ENCODE measurements at places on chromosomes 12 and 14.
A peak's percentile ranks its signal among the peaks of the same experiment; 100 is the strongest.

- DNase-seq, result no peak
These were observed 5.7 kb downstream of the CCND2 start for GRCh38 chr12:4279198-4279690.

- DNase-seq, result no peak
These were observed 362 bp upstream of the TSFM start for GRCh38 chr12:57782243-57782607.

GRCh38 chr14:104876251-104876699 is 11.2 kb downstream of the CEP170B start:
- no peak for DNase-seq

- no peak for DNase-seq
These were observed 978.4 kb downstream of the BCL11B start for GRCh38 chr14:98293576-98293975.

DNA sequence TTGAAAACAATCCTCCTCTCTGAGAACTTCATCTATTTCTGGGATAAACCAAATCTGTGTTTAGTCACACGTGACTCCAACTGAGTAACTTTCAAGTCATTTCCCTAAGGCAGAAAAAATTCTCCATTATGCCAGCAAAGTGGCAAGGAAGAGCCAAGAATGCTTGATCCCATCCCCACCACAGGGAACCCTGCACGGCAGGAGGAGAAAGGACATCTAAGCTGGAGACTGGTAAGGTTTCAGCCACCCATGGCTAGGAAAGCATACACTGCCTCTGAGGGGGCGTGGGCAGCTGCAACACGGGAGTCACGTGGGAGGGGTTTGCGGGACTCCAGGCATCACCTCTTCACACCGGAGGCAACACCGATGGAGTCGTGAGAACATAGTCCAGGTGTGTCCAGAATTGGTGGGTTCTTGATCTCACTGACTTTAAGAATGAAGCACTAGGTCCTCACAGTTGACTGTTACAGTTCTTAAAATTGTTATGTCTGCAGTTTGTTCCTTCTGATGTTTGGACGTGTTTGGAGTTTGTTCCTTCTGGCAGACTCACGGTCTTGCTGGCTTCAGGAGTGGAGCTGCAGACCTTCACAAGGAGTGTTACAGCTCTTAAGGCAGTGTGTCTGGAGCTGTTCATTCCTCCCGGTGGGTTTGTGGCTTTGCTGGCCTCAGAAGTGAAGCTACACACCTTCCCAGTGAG is 2.7 kb upstream of the SIVA1 start:
- DNase-seq, result no peak

DNA sequence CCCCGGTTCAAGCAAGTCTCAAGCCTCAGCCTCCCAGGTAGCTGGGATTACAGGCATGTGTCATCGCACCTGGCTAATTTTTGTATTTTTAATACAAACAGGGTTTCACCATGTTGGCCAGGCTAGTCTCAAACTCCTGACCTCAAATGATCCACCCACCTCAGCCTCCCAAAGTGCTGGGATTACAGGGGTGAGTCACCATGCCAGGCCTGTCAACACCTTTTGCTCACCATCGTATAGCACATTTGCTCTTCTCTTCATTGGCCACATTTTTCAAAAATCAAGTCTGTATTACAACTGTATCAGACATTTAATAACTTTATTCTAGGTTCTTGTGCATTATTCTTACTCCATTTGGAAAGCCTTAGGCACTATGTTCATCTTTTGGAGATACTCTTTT is 50.3 kb downstream of the BCAT1 start:
- no peak for DNase-seq

GRCh38 chr14:90287791-90288190 is 31.4 kb downstream of the PSMC1 start:
- DNase-seq, result no peak

DNA sequence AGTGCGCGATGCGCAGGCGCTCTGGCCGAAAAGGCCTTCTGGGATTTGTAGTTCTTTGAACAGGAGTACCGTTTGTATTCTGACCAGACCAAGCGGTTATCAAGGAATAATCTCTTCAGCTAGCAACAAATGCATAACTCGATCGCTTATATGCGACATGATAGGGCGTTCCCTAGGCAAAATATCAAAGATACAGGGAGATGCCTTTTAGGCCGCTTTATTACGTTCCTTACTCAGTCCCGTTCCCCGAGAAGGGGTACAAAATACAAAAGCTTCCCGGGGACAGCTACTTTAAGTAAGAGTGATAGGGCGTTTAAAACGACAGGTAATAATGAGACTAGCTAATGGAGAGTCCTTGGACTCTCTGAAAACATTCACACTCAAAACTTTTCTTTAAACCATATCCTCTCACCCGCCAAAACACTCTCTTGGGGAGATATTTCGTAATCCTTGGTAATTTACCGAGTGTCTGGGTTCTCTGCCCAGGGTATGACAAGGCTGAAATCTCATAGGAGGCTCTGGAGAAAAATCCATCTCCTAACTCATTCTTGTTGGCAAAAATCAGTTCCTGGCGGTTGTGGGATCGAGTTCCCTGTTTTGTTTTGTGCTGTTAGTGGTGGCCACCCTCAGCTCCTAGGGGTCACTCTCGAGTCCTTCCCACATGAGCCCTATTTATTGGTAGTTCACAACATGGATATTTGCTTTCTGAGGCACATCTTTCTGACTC is 412 bp upstream of the SNW1 start:
- peak; percentile 60 for DNase-seq

Data from hematopoietic multipotent progenitor cell treated with erythropoietin and hydrocortisone succinate and interleukin-3 and kit ligand, for 8 days (in vitro differentiated cells).